ENCODE measurements at places on chromosomes 6 and 20.

DNA sequence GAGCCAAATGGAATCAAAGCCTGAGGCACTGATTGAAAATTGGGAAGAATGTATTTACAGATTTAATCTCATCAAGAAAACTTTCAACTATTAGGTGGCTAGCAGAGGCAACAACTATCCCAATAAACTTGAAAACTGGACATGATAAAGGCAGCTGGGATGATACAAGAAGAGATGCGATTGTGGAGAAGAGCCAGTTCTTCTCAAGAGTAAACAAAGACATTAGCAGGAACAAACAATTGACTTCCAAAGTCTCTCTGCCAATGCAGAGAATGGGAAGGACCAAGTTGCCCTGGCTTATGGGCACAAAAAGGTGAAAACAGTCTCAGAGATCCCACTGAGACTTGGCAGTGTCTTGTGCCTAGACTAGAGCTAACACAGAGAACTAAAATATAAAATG is 132.4 kb downstream of the SOBP start:
- DNase-seq, result no peak

GRCh38 chr6:50062051-50062450 is 12.3 kb upstream of the DEFB112 start:
- DNase-seq, result no peak

- no peak for DNase-seq
These were observed 10.8 kb upstream of the ECT2L start for GRCh38 chr6:138785079-138785478.

DNA sequence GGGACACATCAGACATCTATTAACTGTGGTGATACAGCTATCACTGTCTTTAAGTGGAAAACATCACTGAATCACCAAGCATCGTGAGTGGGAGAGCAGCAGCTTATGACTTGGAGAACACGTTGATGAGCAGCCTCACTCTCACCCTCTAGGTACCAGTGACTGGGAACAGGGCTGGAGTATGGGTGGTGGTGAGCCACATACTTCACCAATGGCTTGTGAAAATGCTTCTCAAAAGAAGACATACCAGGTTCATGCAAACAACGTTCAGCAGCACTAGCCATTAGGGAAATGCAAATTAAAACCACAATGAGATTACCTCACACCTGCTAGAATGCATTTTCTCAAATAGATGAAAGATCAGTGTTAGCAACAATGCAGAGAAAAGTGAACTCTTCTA is 25.3 kb downstream of the SNX5 start:
- no peak for DNase-seq

- no peak for DNase-seq
These were observed 31.4 kb upstream of the MARCKS start for GRCh38 chr6:113825781-113826180.

- DNase-seq, result no peak
These were observed 13.4 kb upstream of the THEMIS start for GRCh38 chr6:127914240-127914639.

- no peak for DNase-seq
These were observed 84.3 kb upstream of the RALY start for GRCh38 chr20:33909331-33909921.

- no peak for DNase-seq
These were observed 11.2 kb downstream of the VEGFA start for GRCh38 chr6:43780941-43781928.

- DNase-seq, result no peak
These were observed 77.8 kb upstream of the PHACTR3 start for GRCh38 chr20:59526242-59527225.

DNA sequence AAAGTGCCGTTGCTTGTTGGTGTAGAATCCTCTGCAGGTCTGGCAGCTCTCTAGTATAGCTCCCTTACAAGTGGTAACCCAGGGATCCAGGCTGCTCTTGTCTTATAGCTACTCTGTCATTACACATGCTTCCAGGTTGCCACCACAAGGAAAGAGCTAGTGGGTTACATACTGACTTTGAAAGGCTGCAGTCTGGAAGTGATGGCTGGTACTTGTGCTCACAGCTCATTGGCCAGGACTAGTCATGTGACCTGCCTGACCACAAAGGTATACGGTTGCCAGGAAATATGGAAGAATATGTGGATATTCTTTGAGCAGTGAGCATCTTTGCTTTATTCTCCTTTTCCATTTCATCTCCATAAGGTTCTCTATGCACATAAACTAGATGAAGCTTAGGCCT is 46.0 kb downstream of the RREB1 start:
- peak; percentile 34 for DNase-seq

GRCh38 chr20:23156170-23156841 is 70.2 kb upstream of the CD93 start:
- DNase-seq, result peak; percentile 6

DNA sequence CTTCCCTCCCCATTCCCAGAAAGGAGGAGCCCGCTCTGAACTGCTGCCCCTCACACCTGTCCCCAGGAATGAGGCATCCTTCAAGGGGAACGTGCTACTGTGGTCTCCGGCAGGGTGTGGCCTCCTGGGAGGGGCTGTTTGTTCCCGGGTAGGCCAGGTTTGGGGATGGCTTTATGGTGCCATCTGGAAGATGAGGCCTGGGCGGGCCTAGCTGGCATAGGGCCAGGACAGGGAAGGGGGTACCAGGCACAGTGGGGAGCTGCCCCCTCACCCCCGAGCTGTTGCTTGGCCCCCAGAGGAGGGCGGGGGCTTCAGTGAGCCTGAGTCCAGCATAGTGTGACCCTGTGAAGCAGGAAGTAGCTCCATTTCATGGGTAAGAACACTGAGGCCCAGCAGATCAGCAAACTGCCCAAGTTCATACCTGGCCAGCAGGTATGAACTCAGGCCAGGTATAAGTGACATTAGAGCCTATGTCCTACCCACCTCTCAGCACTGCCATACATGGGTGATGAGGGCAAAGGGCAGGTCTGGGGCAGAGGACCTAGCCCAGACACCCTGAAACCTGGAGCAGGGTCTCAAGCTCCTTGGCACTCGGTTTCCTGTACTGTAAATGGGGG is 17.5 kb upstream of the SPDEF start:
- no peak for DNase-seq

GRCh38 chr20:49961413-49961812 is 21.4 kb upstream of the SNAI1 start:
- no peak for DNase-seq

DNA sequence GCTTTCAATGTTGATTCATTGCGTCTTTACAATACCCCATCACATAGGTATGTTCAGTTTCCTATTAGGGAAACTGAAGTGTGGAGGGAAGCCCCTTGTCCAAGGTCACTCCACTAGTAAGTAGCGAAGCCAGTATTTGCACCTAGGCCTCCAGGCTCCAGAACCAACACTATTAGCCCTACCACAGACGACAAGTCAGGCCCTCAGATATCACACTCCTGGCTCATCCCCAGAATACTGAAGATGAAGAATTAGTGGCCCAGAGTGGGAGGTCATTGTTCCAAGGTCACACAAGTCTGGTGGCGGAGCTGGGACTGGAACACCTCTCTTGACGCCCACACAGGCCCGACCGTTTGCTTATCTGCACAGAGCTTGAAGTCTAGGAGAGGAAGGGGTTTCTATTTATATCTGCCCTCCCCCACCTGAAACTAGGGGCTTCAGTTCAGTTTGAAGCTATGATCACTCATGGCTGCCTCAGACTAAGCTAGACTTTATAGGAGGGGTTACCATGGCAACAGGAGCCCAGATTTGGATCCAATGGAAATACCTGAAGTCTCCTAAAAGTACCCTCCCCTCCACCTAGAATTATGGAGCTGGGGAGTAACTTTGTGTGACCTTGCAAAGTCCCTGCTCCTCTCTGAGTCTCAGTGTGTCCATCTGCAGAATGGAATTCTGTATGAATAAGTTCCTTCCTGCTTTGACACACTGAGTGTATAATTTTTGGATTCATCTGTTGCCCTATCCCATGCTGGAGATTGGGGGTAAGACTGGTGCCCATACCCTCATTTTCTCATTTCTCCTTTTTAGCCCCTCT is 2.2 kb downstream of the SNTA1 start:
- no peak for DNase-seq

GRCh38 chr6:33424855-33425667 is 5.2 kb downstream of the SYNGAP1 start:
- no peak for DNase-seq

DNA sequence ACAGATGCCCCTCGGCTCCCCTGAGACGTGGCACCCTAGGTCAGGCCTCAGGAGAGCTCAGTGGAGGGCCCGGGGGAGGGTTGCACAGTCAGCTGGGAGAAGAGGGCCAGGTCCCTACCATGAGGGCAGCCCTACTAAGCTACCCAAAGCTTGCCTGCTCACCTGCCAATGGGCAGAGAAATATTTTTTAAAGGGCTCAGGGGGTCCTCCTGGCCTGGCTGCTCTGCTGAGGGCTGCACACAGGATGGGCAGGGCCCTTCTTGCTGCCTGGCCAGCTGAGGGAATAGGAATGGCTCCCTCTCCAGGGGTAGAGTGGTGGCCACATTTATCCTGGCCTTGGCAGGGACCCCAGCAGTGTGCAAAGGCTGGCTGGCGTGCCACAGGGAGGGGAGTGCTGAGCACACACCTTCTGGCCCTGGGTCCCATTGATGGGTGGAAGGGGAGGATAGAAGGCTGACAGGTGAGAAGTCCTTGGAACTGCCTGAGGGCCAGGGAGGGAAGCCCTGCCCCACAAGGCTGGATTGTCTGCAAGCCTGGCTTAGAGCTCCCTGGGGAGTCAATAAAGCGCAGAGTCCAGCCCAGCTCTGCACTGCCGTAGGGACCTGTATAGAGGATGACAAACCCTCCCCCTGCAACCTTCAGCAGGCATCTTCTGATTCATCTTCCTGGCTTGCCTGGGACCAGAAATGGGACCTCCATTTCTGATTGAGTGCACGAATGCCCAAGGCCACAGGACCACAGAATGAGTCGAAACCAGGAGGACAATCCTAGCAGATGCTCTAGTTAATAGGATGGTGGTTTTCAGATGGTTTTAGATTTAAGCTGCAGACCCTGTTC is 62.1 kb downstream of the NOL4L start:
- DNase-seq, result no peak

All from CD4-positive, alpha-beta T cell treated with Interleukin-21 for 1 hour (primary cell).